Activated T-helper 1 cell treated with anti-CD3 and anti-CD28 coated beads, Interleukin-12 subunit alpha, Interleukin-12 subunit beta, Interleukin-2, Interleukin-4 antibody, amounts not matched to agents 30 ng/mL and 10 ng/mL and 1 ng/mL, durations not matched to agents 14 hours and 24 hours and 36 hours (primary cell): ENCODE measurements at places on chromosomes 11 and 22. TPM values are rescaled to one million over a fixed set of nuclear protein-coding genes. Genes with fewer than 3 reads are reported as not detected.

The SCUBE1 gene
- total RNA-seq, result not detected in 2 replicates

The TMEM225 gene
- not detected in 2 replicates for total RNA-seq

The MMP13 gene
- not detected in 2 replicates for total RNA-seq

The SMC1B gene
- total RNA-seq, result 0.44 and 0.83 TPM in 2 replicates

The ESAM gene
- 0.52 and 0.64 TPM in 2 replicates for total RNA-seq

The CABP7 gene
- not detected in 2 replicates for total RNA-seq

The INS gene
- total RNA-seq, result not detected in 2 replicates

The CEND1 gene
- 7.1 and 7.2 TPM in 2 replicates for total RNA-seq

The FBLN1 gene
- not detected in 2 replicates for total RNA-seq

The KIRREL3 gene
- total RNA-seq, result not detected in 2 replicates

The RASL10A gene
- total RNA-seq, result 0.15 and 0.65 TPM in 2 replicates

DNA sequence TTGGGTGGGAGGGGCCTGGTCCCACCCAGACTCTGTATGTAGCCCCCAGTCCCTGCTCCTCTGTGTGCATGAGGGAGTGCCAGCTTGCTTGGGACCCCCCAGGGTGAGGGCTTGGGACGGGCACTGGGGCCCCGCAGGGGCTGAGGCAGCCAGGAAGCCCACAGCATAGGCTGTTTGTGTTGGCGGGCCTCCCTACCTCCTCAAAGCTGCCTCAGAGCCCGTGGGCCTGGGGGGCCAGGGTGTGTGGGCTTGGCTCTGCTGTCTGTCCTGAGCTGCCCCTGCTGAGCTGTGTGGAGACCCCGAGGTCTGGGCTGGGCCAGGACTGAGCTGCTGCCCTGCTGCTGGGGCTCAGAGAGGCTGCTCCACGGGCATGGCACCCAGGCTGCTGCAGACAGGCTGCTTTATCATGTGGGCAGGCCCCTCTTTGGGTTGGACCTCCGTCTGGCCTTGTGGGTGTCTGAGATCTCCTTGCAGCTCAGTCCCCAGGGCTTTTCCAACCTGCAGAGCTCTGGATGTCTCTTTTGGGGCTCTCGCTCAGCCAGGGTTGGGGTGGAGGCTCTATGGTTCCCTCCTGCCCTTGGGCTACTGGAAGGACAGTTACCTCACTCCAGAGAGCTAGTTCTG, 3.3 kb downstream of the TSPAN4 start:
- no peak for DNase-seq
- H3K4me3 ChIP-seq, result no peak overlapping the region
- H3K27me3 ChIP-seq, result peaks cover 2% of the 10 kb centered on the region
- H3K27ac ChIP-seq, result no peak overlapping the region

DNA sequence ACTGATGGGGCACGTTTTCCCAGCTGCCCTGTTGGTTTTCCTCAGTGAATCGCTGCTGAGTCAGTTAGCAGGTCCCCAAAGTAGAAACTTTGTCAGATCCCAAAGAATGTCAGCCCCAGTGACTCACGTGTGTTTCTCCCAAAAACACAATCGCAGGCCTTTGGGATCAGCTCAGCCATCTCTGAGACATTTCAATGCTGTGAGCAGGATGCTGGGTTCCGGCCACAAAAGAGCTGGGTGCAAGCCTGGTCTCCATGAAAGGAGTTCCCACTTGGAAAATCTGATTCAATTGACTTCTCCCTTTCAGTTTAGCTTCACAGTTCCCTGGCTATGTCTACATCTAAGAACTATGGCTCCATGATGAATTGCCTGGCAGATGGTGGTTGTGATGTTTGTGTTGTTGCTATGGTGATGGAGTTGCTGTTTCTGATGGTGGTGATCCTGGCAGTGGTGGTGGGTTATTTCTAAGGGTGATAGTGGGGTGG, 28.0 kb downstream of the MYEOV start:
- no peak overlapping the region for H3K27ac ChIP-seq
- DNase-seq, result no peak
- no peak overlapping the region for H3K4me3 ChIP-seq
- H3K36me3 ChIP-seq, result peaks cover 12% of the 10 kb centered on the region
- H3K27me3 ChIP-seq, result no peaks in the 10 kb centered on the region

DNA sequence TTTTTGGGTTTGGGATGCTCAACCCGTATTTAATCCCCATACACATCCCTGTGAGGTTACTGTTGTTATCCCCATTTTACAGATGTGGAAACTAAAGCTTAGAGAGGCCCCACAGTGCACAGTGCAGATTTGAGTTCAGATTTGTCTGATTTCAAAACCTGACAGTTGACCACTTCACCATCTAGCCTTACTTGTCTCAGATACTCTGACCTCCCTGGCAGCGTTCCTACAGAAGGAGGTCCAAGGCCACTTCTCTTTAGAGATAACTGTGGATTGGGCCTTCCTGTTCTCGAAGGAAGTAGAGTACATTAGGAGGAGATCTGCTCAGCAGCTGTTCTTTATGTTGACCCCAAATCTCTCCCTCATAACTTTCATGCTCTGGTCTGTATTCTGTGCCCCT, 46.7 kb upstream of the CTTN start:
- H3K27me3 ChIP-seq, result no peaks in the 10 kb centered on the region
- no peaks in the 10 kb centered on the region for H3K4me1 ChIP-seq
- DNase-seq, result no peak
- no peak overlapping the region for H3K4me3 ChIP-seq
- H3K36me3 ChIP-seq, result peaks cover 39% of the 10 kb centered on the region

GRCh38 chr11:48074425-48075181, 94.2 kb downstream of the PTPRJ start:
- no peak overlapping the region for H3K4me3 ChIP-seq
- H3K27me3 ChIP-seq, result no peaks in the 10 kb centered on the region
- no peak for DNase-seq
- peaks cover 38% of the 10 kb centered on the region for H3K36me3 ChIP-seq

DNA sequence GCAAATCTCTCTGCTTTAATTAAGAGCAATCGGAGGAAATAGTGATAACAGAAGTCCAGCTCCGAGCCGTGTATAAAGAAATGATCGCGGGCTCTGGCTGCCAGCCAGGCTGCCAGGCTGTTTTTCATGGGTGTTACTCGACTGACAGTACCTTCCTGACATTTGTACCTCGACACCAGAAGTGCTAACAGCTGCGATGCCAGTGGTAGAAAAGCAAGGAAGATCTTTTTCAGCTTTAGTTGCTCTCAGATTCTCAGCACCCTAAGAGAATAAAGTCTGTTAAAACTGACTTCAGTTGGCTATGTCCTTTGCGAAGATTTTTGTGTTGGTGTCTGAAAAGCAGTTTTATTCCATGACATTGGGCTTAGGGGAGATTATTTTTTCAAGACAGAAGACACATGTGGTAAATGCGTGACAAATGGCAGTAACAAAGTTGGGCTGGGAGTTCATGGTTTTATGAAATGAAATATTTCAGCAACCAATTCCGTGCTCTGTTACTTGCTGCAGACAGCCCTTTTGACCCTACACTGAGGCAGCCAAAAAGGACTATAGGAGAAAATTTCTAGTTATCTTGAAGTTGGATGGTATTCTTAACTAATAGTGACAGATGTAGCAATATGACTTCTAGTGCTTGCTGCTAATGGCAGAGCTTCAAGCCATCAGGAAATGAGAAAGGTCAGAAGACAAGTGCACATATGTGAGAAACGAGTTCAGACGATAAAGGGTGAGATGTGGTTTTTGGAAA, 296.2 kb downstream of the CNTN5 start:
- no peaks in the 10 kb centered on the region for H3K4me1 ChIP-seq
- no peaks in the 10 kb centered on the region for H3K27me3 ChIP-seq
- no peaks in the 10 kb centered on the region for H3K36me3 ChIP-seq
- H3K27ac ChIP-seq, result no peak overlapping the region
- H3K4me3 ChIP-seq, result no peak overlapping the region
- DNase-seq, result no peak

DNA sequence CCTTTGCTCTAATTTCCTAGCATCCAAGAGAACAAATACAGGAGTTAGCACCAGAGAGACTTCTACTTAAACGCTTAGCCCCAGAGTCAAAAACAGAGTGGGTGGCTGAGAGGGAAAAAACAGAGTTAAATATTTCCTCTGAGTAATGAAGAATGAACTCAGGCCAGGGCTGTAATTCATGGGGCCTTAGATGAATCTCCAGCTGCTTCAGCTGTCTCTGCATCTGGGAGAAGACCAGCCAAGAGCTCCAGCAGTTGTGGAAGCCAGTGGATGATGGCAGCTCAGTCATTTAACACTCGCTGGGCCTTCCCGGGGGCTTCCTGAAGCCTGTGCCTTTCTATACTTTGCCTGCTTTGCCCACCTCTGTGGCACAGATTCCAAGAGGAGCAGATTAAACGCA, 5.7 kb upstream of the ADAMTS15 start:
- peaks cover 23% of the 10 kb centered on the region for H3K27me3 ChIP-seq
- no peak overlapping the region for H3K4me3 ChIP-seq
- DNase-seq, result no peak

DNA sequence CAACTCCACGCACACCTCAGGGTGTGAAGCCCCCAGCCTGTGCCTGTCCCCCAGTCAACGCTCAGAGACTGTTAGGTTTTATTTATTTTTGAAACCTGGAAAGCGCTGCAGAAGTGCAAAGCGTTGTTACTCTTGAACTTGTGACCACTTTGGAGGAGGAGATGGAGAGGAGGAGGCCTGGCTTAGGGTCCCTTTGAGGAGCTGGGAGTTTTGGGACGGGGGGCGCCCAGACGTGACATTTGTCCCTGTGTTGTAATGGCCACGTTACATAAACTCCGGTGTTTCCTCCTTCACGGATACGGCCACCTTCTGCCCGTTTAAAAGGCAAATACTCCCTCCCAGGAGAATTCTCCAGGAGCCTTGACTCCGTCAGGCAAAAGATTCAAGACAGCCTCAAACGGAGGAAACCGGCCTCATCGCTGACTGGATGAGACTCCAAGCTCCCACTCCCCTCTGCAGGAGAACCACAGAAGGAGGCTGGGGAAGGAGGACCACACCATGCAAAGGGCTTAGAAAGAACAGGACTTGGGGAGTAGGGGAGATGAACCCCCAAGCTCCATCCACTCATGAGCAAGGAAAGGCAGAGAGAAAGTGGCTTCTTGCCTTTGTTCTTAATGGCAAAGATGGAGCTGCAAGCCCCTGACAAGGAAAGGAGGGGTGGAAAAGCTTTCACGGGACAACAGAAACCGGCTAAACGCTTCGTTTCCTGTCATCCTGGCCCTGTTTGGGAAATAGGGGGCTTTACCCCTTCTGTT, 630 bp downstream of the PIK3IP1 start:
- H3K27me3 ChIP-seq, result no peaks in the 10 kb centered on the region
- DNase-seq, result no peak
- peak overlapping the region; percentile 89 for H3K4me3 ChIP-seq
- peaks cover 77% of the 10 kb centered on the region for H3K4me1 ChIP-seq
- peaks cover 21% of the 10 kb centered on the region for H3K36me3 ChIP-seq

- H3K27ac ChIP-seq, result peak overlapping the region; percentile 64
- no peak for DNase-seq
- H3K4me1 ChIP-seq, result peaks cover 29% of the 10 kb centered on the region
- peaks cover 5% of the 10 kb centered on the region for H3K36me3 ChIP-seq
- H3K27me3 ChIP-seq, result no peaks in the 10 kb centered on the region
- H3K4me3 ChIP-seq, result peak overlapping the region; percentile 90
Observed at GRCh38 chr11:748007-748359, 719 bp downstream of the TALDO1 start.

DNA sequence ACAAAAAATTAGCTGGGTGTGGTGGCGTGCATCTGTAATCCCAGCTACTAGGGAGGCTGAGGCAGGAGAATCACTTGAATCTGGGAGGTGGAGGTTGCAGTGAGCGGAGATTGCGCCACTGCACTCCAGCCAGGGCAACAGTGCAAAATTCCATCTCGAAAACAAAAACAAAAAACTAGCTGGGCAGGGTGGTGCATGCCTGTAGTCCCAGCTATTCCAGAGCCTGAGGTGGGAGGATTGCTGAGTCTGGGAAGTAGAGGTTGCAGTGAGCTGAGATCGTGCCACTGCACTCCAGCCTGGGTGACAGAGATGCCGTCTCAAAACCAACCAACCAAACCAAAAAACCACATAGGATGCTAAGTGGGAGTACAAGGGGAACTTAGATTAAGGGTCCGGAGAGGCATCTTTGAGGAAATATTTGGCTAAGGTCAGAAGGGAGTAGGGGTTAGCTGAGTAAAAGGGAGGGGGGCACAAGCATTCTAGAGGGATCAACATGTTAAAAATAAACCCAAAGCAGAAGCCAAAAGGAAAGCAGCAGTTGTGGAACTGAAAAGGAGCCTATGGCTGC, 10.2 kb downstream of the PHF5A start:
- peaks cover 33% of the 10 kb centered on the region for H3K36me3 ChIP-seq
- no peak for DNase-seq
- no peaks in the 10 kb centered on the region for H3K4me1 ChIP-seq
- H3K4me3 ChIP-seq, result no peak overlapping the region
- no peaks in the 10 kb centered on the region for H3K27me3 ChIP-seq
- H3K27ac ChIP-seq, result no peak overlapping the region

- H3K27me3 ChIP-seq, result peaks cover 22% of the 10 kb centered on the region
- no peaks in the 10 kb centered on the region for H3K36me3 ChIP-seq
- no peak overlapping the region for H3K4me3 ChIP-seq
- no peak overlapping the region for H3K27ac ChIP-seq
- no peaks in the 10 kb centered on the region for H3K4me1 ChIP-seq
Observed at GRCh38 chr11:46906609-46907041, 11.7 kb downstream of the LRP4 start.

- peak overlapping the region; percentile 78 for H3K4me3 ChIP-seq
- peak overlapping the region; percentile 86 for H3K27ac ChIP-seq
- peaks cover 56% of the 10 kb centered on the region for H3K4me1 ChIP-seq
Observed at GRCh38 chr22:46777609-46777970, 15.1 kb downstream of the TBC1D22A start.

DNA sequence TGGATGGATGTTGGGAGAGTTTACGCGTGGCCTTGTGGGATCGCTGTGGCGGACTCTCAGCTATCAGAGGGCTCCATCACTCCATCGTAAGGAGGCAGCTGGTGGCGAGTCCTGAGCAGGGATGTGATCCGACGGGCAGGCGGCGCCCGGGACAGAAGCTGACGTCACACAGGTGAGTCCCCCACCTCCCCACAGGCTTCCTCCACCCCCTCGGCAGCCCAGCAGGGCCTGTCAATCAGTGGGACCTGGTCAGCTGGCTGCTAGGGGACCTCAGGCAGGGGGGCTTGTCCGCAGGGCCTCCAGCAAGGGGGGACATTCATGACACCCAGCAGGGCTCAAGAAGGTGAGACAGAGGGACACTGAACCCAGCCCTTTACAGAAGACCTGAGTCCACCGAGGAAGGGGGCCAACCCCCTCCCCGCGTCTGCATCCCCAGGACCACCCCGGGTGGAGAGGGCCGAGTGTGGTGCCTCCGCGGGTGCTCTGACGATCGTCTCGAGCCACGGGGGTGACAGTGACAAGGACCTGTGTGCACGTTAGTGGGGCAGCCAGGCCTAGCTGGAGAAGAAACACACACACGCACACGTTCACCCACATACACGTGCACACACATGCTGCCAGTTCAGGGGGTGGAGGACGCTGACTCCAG, 7.1 kb downstream of the HRAS start:
- no peak overlapping the region for H3K4me3 ChIP-seq
- no peaks in the 10 kb centered on the region for H3K27me3 ChIP-seq
- H3K4me1 ChIP-seq, result no peaks in the 10 kb centered on the region
- H3K36me3 ChIP-seq, result peaks cover 2% of the 10 kb centered on the region
- H3K27ac ChIP-seq, result no peak overlapping the region

GRCh38 chr11:128174465-128175291, 412.7 kb downstream of the ETS1 start:
- no peak overlapping the region for H3K4me3 ChIP-seq
- DNase-seq, result no peak
- peaks cover 42% of the 10 kb centered on the region for H3K4me1 ChIP-seq
